ENCODE measurements at places on chromosomes 12 and 14.

- no peak for DNase-seq
Observed at GRCh38 chr12:6955108-6956020, 4.2 kb downstream of the PTPN6 start.

DNA sequence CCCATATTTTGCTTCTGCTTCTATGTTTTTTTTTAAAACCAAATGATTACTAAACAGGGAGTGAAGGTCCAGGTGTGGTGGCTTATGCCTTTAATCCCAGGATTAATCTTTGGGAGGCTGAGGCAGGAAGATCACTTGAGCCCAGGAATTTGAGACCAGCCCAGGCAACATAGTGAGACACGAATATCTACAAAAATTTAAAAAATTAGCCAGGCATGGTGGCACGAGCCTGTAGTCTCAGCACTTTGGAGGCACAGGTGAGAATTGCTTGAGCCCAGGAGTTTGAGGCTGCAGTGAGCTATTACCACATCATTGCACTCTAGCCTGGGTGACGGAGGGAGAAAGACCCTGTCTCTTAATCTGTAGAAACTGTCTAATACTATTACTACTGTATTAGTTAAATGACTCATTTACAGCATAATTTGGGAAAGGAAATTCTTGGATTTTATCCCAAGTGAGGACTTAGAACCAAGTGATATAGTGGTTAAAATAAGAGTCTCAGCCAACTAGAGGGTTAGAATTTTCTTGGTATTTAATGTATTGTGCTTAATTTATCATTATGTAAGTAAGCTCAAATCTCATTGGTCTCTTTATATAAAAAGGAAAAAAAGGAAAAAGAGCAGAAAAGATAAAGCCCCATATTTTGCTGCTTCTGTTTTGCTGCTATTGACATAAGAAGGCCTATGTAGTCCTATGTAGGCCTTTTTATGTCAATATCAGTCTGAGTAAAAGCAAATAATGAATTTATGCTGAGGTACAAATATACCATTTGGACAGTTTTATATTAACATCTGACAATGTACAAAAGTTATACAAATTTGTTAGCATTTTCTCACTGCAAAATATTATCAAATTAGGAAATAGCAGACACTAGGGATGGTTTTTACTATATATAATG is 163.4 kb downstream of the RAD51B start:
- no peak for DNase-seq

- no peak for DNase-seq
Observed at GRCh38 chr12:70890895-70891832, 29.4 kb downstream of the PTPRR start.

GRCh38 chr12:2495417-2496112 is 299.2 kb upstream of the FKBP4 start:
- DNase-seq: no peak

GRCh38 chr12:3520711-3521110 is 29.7 kb downstream of the PRMT8 start:
- DNase-seq: no peak

DNA sequence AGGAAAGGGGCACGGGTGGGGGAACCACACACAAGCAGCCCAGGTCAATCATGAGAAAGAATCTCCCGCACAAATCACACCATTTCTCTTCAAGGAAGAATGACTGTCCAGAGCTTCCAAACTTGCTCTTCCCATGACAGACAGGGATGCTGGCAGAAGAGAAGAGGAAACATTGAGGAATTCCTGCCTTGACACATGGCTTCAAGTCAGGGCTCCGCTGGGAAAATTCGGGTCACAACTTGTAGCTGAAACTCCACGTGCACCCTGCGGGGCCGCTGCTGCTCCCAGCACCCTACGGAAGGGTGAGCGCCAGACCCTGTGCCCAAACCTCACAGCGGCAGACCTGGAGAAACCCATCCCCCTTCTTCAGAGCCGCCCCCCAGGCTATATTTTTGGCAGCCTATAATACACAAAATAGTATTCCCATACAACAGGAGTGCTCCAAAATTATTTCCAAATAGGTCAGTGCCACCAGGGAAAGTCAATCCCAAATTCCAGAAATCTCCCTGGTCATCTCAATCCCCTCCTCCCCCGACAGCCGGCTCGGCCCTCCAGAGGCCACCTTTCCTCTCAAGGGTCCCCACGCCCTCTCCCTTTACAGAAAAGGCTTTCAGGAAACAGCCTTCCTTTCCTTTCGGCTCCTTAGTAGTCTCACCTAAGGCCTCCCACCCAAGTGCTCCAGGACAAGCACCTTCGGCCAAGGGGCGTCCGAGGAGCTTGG is 1.3 kb downstream of the TMEM132D start:
- DNase-seq: no peak

DNA sequence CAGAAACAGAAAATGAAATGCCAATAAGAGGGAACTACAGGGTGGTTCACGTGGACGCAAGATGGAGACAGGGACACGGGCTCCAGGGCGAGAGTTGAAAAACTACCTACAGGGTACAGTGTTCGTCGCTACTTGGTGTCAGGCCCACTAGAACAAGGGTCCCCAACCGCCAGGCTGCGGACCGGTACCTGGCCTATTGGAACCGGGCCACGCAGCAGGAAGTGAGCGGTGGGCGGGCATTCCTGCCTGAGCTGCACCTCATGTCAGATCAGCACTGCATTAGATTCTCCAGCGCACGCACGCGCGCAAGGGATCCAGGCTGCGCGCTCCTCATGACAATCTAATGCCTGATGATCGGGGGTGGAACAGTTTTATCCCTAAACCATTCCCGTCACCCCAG is 14.8 kb downstream of the INF2 start:
- no peak for DNase-seq

DNA sequence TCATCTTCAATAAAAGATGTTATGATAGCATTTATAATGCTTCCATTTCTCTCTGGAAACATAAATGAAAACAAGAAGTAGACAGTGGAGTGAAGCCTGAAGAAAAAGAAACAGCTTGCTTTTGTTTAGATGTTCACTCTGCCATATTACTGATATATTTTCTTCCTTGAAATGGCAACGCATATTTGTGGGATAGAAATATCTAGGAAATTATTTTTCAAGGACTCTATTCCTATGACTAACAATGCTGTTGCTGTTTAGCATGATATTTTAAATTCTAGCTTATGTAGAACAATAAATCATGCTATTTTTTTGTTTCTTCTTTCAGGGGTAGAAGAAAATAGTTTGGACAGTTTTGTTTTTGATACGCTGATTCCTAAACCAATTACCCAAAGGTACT is 359.0 kb downstream of the NAV3 start:
- peak; percentile 45 for DNase-seq

DNA sequence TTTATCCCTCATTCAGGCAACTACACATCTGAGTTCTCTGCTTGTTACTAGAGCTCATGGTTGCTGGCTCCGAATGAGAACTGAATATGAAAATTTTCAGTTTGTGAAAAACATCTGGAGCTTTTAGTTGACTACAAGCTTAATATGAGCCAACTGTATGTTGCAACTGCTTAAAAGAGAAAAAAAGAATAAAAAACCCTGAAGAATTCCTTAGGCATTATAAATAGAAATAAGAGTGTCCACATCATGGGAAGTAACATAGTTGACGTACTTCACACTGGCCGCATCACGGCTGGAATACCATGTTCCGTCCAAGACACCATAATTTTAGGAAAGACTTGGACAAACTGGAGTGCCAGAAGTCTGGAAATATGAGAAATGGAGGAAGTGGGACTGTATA is 57.9 kb downstream of the PDE3A start:
- no peak for DNase-seq

DNA sequence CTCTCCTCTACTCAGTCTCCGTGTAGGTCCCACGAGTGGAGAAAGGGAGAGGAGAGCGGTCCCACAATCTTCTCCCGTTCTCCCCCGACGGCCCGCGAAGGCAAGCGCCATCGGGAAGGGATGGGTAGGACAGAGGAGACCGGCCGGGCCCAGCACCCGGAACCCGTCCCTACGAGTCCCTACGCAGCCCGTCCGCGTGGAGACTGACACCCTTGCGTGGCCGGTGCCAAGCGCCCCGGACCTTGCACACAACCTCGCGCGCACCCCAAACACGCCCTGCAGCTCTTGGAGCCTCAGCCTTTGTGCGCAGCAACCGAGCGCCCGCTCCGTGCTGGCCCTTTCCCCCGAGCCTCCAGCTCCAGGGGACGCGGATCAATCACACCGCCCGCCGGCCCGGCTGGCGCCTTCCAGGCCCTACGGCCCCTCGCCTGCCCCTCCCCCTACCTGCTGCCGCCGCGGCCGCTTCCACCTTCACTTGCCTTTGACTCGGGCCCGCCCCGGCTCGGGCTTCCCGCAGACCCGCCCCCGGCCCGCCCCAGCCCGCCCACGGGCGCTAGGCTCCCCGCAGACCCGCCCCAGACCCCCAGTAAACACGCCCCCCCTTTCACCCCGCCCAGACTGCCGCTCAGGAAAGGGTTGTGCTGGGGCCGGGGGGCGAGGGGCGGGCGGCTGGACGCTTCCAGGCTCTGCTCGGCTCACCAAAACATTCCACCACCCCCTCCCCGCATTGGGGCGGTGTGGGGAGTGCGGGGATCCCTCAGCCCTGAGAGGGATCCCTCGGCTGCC is at the start of gene NDRG2:
Gene NDRG2 (minus strand): TSS at position 477 of the 786 bp plus-strand sequence. CDS start 1,746 bp downstream, outside the sequence.
- peak; percentile 6 for DNase-seq

DNA sequence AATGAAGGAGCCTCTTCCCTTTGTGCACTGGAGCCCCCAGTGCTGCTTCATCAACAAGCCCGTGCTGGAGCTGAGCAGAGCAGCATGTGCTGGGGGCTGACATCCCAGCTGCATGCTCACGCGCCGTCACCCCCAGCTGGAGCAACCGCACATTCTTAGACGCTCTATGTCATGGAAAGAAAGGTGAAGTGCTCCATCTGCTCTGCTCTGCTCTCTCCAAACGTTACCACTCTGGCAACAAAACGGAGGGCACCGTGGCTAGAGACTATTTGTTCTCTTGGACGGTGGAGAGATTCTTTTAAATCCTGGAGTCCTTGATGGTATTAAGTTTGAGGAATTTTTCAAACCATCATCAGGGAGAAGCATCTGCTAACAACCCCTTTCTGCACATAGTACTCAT is 208.4 kb downstream of the C12orf75 start:
- DNase-seq: no peak

DNA sequence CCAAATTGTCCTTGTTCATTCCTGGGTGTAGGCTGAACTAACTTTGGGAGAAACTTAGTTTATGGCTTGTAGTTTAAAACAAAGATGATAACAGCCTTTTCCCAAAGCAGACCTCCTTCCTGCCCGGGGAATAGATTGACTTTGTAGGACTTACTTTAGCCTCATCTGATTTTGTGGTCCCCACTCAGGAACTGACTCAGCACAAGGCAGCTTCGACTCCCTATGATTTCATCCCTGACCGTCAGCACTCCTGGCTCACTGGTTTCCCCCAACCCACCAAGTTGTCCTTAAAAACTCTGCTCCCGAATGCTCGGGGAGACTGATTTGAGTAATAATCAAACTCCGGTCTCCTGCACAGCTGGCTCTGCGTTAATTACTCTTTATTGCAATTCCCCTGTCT is 40.1 kb upstream of the DDHD1 start:
- no peak for DNase-seq

DNA sequence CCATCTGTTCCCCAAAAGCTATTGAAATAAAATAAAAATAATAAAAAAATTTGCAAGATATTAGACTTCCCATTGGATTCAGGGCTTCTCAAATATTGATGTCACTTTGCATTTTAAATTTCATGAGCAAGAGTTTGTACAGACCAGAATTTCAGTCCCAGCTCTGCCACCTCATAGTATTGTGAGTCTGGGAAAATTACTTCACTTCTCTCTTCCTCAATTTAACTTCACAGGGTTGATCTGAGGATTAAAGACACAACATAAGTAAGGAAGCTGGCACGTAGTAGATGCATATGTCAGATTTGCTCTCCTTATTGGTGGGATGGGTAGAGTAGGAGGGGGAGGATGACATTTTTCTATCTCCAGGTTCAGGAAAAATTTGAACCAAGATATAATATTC is 32.8 kb downstream of the COX8C start:
- DNase-seq: no peak

DNA sequence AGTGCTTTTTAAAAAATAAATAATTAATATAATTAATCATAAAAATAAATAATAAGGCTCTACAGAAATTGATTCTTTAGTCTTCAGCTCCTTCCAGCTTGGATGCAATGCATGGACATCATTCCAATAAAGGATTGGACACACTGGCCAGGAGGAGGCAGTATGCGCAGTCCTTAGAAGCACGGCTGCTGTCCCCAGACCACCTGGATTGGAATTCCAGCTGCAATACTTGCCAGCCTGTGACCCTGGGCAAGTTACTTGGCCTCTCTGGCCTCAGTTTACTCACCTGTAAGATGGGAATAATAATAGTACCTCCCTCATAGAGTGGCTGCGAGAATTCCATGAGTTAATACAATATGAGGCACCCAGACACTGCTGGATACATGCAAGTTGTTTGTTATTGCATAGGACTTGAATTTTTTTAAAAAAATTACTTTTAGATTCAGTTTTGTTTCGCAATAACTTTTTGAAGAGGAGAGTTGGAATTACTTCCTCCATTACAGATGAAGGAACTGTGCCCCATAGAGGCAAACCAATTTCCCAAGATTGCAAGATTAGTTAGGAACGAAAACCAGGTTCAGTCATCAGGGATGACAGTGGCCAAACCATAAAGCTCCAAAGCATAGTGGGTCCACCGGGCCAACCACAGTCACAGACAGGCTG is 12.2 kb downstream of the RPH3A start:
- DNase-seq: no peak

DNA sequence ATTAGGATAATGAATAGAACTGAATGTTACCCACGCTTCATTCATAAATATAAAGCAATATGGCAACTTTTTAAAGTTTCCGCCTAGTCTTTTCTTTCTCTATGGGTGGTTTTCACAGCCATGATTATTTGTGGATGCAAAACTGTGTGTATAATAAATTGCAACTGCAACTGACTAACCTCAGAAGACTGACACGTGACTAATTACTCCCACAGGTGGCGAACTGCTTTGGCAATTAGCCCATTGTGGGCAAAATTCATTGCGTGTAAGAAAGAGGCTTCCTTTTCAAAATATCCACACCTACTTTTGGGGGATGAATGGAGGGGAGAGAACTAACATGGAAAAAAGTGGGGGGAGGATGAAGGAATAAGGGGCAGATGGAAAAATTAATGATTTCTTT is 79.0 kb downstream of the SLC25A21 start:
- no peak for DNase-seq

DNA sequence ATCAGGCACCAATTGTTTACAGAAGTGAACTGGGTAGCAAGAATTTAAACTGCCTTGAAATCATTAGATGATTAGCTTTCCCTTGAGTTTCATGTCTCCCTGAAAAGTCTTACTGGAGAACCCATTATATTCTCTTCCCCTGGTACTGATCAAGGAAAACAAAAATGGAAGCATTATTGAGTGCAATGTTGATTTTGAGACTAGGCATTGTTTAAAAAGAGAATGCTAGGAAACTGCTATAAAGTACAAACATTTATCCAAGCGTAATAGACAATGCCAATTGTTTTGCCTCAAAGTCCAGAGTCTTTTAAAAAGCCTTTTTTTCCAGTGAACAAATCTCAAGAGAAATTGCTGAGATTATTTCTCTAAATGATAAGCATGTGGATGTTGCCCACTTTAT is 197.0 kb downstream of the CCER1 start:
- no peak for DNase-seq

GRCh38 chr14:76767681-76768656 is 6.7 kb downstream of the VASH1 start:
- no peak for DNase-seq

GRCh38 chr14:100296106-100296651 is 10.1 kb downstream of the SLC25A29 start:
- DNase-seq: no peak

GRCh38 chr12:88185988-88186387 is 43.9 kb downstream of the TMTC3 start:
- peak; percentile 31 for DNase-seq

Measured in foreskin melanocyte (primary cell).